ENCODE measurements at places on chromosomes 6 and 20. TPM values are rescaled to one million over a fixed set of nuclear protein-coding genes. Genes with fewer than 3 reads are reported as not detected.

OTOR gene
- not detected for total RNA-seq

DNA sequence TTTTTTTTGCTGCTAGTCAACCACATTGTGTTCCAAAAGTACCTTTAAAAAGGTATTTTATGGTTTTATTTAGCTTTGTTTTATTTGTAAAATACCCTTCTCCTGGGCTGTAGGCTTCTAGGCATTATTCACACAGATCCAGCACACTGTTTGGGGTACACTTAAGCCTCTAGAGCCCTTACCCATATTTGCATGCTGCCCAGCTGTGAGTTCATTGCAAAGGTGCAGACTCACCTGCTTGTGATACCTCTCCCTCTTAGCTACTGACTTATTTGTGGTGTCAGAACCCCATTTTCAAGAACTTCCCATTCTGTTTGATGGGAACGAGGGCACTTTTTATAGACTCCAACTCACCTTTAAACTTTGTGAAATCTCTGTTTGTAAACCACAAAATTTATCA is 69.8 kb downstream of the RIN2 start:
- no peak for DNase-seq

HTR1B gene
- total RNA-seq = 17.5 TPM

PRRT1 gene
- total RNA-seq = 7.0 TPM

- no peak for DNase-seq
Measured at GRCh38 chr6:30763618-30764489, 19.5 kb upstream of the IER3 start.

DNA sequence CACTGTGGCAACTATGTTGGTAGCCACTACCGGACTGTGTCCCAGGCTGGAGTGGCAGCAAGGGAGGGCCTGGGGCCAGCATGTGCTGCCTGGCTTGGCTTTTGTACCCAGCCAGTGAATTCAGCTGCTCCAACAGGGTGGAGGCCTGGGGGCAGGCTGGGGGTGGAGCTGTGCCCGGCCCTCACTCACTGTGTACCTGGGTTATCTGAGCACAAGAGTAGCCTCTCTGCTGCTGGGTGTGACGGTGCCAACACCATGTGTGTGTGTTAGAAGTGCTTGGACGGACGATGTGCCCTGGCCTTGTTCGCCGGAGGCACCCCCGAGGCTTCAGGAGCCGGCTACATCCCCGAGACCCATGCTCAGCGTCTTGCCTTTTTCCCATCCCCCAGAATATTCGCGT is 49.2 kb downstream of the EFCAB8 start:
- no peak for DNase-seq

GRCh38 chr6:5034328-5034727 is 30.5 kb upstream of the RPP40 start:
- DNase-seq = peak; percentile 70

DNA sequence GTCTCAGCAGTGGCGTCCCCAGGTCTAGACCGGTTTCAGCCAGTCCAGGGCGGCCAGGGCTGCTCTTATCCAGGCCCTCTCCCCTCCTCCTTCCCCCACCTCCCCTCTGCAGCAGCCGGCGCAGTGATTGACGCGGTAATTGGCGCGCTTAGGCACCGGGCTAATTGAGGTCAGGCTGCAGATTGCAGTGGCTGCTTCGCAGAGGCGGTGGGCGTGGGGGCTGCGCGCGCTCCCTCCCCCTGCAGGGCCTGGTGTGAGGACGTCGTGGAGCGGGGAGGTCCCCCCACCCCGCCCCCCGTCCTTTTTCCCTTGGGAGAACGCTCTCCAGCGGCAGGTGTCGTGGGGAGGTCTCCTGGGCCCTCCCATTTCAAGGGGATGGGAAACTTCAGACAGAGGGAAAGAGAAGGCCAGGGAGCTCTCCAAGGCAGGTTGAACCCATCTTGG is 70.4 kb upstream of the BLCAP start:
- DNase-seq = peak; percentile 31

HLA-DRB1 gene
- 157 TPM for total RNA-seq

DNA sequence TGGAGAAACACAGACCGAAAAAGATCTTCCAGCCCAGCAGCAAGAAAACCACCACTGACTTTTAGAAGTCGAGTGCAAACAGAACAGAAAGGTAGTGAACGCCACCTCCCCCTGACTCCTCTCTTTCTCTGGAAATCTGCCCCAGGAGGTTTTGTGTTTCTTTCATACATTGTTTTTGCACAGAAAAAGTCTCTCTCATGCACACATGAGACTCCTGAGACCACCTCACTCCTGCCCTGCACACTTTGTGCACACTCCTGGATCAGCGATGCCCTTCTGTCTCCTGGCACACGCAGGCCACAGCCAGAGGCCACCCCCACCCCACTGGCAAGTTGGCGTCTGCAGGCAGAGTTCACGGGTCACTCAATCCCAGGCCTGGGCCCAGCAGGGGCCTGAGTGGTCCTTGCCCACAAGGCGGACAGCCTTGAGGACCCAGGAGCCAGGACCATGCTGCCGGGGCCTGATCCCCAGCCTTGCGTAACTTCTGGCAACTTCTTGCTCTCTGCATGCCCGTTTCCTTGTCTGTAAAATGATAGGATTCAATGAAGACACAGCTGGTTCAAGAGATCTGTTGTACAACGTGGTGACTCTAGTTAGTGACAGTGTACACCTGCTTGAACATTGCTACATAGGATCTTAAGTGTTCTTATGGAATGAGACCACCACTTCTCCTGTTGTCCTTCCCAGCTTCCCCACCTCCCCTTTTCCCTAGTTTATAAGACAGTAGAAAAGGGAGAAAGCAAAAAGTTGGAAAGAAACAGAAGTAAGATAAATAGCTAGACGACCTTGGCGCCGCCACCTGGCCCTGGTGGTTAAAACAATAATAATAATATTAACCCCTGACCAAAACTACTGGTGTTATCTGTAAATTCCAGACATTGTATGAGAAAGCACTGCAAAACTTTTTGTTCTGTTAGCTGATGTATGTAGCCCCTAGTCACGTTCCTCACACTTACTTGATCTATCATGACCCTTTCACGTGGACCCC is 30.2 kb upstream of the CST7 start:
- no peak for DNase-seq

CLPSL1 gene
- total RNA-seq = not detected

ANKEF1 gene
- 2.3 TPM for total RNA-seq

DNA sequence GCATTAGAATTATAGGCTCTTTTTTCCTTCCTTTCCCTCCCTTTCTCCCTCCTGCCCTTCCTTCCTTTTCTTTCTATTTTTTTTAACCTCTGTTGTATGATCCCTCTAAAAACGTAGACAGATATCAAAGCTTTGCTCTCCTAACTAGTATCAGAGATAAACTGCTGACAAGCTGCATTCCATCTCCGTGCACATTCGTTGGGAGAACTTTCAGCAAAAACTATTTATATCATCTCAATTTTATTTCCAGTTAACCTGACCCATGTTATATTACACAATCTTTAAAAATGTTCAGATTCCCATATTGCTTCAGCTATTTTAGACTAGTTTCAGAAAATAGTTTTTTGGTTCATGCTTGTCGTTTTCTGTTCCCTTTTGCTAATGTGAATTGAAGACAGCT is 47.3 kb downstream of the RNF217 start:
- DNase-seq = no peak

DNA sequence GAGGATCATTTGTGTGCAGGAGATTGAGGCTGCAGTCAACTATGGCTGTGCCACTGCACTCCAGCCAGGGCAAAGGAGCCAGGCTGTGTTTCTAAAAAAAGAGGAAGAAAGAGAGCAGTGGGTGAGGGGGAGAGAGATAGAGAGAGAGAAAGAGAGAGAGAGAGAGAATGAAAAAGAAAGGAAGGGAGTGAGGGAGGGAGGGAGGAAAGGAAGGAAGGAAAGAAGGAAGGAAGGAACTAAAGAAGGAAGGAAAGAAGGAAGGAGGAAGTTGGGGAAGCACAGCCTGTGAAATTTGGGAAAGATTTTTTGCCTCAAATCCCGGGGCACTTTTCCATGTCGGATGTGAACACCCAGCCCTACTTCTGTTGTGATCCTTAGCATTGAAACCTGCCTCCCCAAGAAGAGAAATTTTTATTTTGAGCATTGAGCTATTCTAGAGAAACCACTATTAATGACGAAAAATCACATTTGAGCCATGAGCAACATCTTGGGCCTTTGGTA is 57.8 kb downstream of the FOXA2 start:
- no peak for DNase-seq

PRIM2 gene
- 12.3 TPM for total RNA-seq

DNA sequence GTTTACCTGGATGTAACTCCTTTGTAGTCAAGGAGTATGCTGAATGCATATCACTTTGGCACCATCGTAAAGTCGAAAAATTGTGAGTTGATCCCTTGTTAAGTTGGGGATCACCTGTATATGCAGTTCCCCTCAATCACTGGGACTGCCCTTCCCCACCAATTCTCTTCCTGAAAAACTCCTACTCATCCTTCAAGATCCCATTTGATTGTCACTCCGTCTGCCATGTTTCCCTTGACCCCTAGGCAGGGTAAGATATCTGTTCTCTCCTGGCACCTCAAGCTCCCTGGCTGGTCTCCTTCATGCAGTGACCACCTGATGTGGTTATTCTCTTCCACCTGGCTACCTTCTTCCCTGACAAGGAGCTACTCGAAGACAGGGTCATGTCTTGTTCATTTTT is 10.0 kb upstream of the NOL4L start:
- DNase-seq = no peak

GRCh38 chr6:166502453-166502852 is 84.0 kb downstream of the RAMACL start:
- DNase-seq = no peak

- no peak for DNase-seq
Measured at GRCh38 chr6:25017932-25018567, 82.3 kb upstream of the RIPOR2 start.

DNA sequence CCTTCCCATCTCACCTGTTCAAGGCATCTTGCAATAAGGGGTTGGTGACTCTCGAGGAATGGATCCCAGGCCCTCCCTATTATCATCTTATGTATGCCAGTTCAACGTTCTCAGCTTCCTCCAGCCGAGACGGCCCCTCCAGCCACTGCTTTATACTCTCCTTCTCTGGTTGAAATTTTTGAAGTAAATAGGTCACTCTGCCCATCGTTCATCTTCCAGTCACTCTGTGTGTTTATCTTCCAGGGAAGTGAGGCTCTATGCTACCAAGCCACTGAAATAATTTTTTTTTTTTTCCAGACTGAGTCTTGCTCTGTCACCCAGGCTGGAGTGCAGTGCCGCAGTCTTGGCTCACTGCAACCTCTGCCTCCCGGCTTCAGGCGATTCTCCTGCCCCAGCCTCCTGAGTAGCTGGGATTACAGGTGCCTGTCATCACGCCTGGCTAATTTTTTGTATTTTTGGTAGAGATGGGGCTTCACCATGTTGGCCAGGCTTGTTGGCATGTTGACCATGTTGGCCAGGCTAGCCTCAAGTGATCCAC is 17.0 kb downstream of the PTPN1 start:
- no peak for DNase-seq

DNA sequence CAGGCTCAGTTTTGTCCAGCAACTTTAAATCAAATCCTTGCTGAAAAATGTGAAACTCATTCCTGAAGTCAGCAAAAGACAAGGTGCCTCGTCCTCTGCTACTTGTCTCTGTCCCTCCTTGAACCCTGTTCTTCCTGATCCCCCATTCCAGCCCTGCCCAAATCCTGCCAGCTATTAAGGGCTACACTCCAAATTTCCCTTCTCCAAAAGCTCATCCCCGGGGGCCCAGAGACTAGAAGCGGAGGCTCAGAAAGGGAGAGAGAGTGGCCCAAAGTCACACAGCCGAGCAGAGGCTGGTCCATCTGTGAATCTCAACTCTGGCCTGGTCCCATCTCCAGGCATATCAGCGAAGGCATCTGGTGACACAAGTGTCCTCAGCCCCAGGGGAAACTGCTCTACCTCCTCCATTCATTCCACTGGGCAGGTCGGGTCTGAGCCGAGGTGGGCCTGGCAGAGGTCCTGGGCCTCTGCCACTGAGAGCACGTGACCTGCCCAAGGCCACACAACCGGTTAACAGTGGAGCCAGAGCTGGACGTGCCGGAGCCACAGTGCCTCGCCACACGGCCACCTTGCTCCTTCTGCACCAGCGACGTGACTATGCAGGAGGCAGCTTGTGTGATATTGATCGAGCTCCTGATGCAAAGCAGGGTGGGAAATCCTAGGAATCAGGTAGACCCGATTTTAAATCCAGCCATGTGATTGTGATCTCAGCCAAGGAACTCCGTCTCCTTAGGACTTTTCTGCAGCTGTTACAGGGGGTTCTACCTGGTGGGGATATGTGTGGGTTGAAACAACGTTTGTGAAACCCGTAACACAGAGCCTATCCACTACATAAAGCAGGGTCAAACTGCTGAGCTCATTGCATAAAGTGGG is 28.6 kb downstream of the NOL4L start:
- no peak for DNase-seq

- DNase-seq = no peak
Measured at GRCh38 chr6:146980900-146981329, 223.3 kb upstream of the STXBP5 start.

GRCh38 chr6:53492860-53493634 is 51.9 kb downstream of the GCLC start:
- DNase-seq = no peak

- no peak for DNase-seq
Measured at GRCh38 chr20:51641866-51642265, 99.3 kb upstream of the NFATC2 start.

CTCFL gene
- not detected for total RNA-seq

GRCh38 chr20:3908667-3909066 is 19.5 kb downstream of the PANK2 start:
- DNase-seq = peak; percentile 76

NT5DC1 gene
- total RNA-seq = 42.9 TPM

GRCh38 chr20:49813305-49813974 is 812 bp downstream of the SLC9A8 start:
- DNase-seq = no peak

All from aorta (tissue), 5 donors.